Daoy (cell line): ENCODE measurements at places on chromosomes 16 and 17. TPM values are rescaled to one million over a fixed set of nuclear protein-coding genes. Genes with fewer than 3 reads are reported as not detected.

GRCh38 chr17:78306913-78307312 lies 53.0 kb downstream of the SOCS3 start:
- no peak for DNase-seq

Gene FN3K
- not detected in 2 replicates for total RNA-seq

- DNase-seq, result no peak
These were observed 9.0 kb downstream of the MTSS2 start for GRCh38 chr16:70676675-70677498.

- DNase-seq, result no peak
These were observed 52.4 kb upstream of the MRPS23 start for GRCh38 chr17:57902117-57902799.
